T-cell (primary cell): ENCODE measurements at places on chromosomes 7 and 10. TPM values are rescaled to one million over a fixed set of nuclear protein-coding genes. Genes with fewer than 3 reads are reported as not detected.

DNA sequence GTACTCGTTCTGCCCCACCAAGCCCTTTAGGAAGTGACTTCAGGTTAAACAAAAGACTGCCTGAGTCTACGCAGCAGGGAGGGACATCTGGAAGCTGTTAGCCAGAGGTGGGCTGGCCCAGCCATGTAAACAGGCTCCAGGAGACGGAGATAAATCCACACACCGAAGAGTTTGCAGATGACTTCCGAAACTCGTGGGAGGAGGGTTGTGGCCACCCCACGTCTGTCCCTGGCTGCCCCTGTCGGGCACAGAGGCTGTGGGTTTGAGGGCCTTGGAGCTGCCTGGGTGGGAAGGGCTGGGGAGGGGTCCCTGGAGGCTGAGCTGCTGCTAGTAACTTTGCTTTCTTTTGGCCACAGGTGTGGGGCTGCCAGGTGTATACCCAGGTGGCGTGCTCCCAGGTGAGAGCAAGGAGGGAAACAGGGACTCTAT, 15.6 kb downstream of the ELN start:
- DNase-seq, result no peak
- no peaks in the 10 kb centered on the region for H3K4me1 ChIP-seq
- H3K36me3 ChIP-seq, result no peaks in the 10 kb centered on the region
- H3K27me3 ChIP-seq, result peaks cover 30% of the 10 kb centered on the region
- H3K27ac ChIP-seq, result no peak overlapping the region

- no peak for DNase-seq
- H3K4me3 ChIP-seq, result no peak overlapping the region
- no peak overlapping the region for H3K27ac ChIP-seq
Measured at GRCh38 chr7:1024876-1025742, 19.2 kb upstream of the GPR146 start.

DNA sequence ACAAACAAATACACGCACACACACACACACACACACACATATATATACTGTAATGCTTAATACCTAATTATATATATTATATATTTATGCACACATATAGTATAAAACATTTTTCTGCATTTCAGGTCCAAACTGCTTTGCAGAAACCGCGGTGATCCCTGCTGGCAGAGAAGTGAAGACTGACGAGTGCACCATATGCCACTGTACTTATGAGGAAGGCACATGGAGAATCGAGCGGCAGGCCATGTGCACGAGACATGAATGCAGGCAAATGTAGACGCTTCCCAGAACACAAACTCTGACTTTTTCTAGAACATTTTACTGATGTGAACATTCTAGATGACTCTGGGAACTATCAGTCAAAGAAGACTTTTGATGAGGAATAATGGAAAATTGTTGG, 138.5 kb downstream of the VWC2 start:
- no peak overlapping the region for H3K4me3 ChIP-seq
- no peak overlapping the region for H3K27ac ChIP-seq
- no peaks in the 10 kb centered on the region for H3K4me1 ChIP-seq
- H3K27me3 ChIP-seq, result no peaks in the 10 kb centered on the region
- DNase-seq, result no peak

GRCh38 chr7:69849268-69849667, 251.0 kb downstream of the AUTS2 start:
- no peak overlapping the region for H3K4me3 ChIP-seq
- H3K4me1 ChIP-seq, result no peaks in the 10 kb centered on the region
- H3K27ac ChIP-seq, result no peak overlapping the region
- no peaks in the 10 kb centered on the region for H3K27me3 ChIP-seq
- no peaks in the 10 kb centered on the region for H3K36me3 ChIP-seq
- DNase-seq, result no peak

Gene HNRNPH3
- total RNA-seq, result 161 TPM

Gene SYT15B
- 0.06 TPM for total RNA-seq
